ENCODE measurements at places on chromosomes 2 and 18. TPM values are rescaled to one million over a fixed set of nuclear protein-coding genes. Genes with fewer than 3 reads are reported as not detected.

The PRKAG3 gene
- polyA plus RNA-seq: not detected

The ESPNL gene
- 0.12 TPM for polyA plus RNA-seq

The GPR39 gene
- 0.93 TPM for polyA plus RNA-seq

The ERMN gene
- polyA plus RNA-seq: 0.10 TPM

The HOXD4 gene
- polyA plus RNA-seq: 0.61 TPM
